Activated CD8-positive, alpha-beta T cell treated with anti-CD3 and anti-CD28 coated beads for 36 hours (primary cell): ENCODE measurements at places on chromosomes 3 and 15. TPM values are rescaled to one million over a fixed set of nuclear protein-coding genes. Genes with fewer than 3 reads are reported as not detected.

GRCh38 chr3:43364494-43364893 lies 78.2 kb downstream of the SNRK start:
- DNase-seq, result no peak

DNA sequence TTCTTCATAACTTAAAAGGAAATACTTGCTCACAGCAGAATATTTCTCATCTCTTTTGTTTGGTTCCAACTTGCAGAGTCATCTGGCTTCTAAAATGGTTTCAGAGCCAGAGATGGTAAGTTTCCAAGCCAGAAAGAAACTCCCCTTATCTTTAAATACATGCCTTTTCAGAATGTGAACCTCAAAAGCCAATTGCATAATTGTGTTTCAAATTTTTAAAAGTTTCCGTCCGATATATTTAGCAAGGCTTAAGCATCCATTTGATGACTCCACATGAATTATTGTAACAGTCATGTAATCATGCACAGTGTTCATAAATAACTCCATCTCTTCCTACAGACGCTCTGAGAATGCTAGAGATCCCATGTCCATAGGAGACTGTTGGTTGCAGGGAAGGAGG lies 40.6 kb upstream of the C3orf80 start:
- no peak for DNase-seq

- no peak for DNase-seq
Measured at GRCh38 chr3:182257361-182257760, 535.9 kb upstream of the ATP11B start.

DNA sequence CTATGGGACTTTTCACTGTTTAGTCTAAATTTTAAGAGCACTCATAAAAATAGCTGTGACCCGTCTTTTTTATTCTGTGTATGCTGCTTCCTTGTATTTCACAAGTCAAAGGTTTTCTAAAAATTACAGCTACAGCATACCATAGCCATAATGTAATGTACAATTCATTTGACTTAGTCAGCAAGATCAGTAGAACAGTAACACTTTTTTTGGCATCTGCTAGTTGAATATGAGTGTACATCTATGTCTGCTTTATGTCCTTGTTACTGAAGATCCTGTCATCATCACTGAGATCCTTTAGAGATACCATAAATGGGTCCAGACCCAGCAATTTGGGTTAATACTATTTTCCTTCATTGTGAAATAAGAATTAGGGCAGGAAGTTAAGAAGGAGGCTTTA lies 42.2 kb downstream of the CMSS1 start:
- DNase-seq, result no peak

GRCh38 chr3:12924437-12924836 lies 83.1 kb upstream of the RPL32 start:
- no peak for DNase-seq

DNA sequence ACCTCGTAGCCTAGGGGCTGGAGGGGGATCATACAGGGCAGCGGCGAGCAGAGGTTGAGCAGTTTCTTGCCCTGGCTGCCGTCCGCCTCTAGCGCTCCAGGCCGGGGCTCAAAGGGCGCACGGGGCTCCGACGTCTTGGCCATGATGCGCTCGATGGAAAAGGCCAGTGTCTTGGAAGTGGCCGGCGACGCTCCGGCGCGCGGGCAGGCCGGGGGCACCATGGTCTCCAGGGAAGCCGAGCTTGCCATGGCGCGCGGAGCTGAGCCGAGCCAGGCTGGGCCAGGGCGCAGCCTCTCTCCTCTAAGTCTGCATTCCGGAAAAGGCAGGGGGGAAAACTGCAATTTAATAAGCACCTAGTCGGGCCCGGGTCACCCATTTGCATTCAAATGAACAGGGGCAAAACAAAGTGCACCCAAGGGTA lies 719 bp downstream of the FEZF2 start:
- no peak for DNase-seq

GRCh38 chr15:29939404-29939803 lies 117.1 kb upstream of the TJP1 start:
- DNase-seq, result no peak

- no peak for DNase-seq
Measured at GRCh38 chr3:39170461-39170860, 17.1 kb upstream of the CSRNP1 start.

DNA sequence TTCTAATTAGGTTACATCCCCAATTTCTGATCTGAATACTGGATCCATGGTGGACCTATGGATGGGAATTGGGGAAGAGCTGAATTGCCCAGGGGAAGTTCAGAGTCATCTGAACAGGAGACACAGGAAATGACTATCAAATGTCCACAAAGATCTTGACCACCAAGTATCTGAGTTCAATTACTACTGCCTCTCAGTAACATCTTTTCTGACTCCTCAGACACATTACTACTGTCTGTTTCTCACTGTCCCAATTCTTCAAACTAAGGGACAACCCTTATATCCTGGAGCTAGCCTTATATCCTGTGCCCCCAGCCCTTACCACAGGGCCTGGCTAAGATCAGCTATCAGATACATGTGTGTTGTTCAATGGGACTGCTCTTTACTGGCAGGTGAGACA lies 10.1 kb upstream of the IREB2 start:
- no peak for DNase-seq

DNA sequence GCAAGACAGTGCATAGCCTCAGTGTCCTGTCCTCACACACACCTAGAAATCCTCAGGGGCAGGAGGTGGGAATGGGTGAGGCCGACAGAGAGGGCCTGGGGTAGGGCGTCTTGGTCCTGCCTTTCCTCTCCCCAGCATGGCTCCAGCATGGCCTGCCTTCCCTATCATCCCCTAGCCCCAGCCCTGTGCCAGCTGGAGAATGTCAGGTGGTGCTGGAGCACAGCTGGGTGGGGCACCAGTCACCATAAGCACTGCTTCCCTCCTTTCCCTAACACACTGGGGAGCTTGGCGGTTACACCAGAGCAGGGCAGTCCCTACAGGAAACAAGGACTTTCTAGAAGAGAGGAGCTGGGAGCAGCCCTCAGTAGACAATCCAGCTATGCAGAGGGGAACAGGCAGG lies 236.8 kb downstream of the KLF13 start:
- DNase-seq, result no peak

Gene CFAP92
- total RNA-seq, result 0.38 TPM

DNA sequence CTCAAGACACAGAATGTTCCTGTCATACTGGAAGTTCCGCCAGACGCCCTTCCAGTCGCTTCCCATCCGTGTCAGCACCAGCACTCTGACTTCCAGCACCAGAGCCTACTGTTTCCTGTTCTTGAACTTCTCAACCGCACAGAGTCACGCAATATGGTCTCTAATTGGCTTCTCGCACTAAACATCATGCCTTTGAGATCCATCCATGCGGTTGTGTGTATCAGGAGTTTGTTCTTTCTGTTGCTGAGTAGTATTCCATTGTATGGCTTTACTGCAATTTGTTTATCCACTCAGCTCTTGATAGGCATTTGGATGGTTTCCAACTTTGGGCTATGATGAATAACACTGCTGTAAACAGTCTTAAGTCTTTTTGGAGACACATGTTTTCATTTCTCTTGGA lies 112.1 kb downstream of the LRRK1 start:
- no peak for DNase-seq

Gene DPPA4
- total RNA-seq, result 0.65 TPM

DNA sequence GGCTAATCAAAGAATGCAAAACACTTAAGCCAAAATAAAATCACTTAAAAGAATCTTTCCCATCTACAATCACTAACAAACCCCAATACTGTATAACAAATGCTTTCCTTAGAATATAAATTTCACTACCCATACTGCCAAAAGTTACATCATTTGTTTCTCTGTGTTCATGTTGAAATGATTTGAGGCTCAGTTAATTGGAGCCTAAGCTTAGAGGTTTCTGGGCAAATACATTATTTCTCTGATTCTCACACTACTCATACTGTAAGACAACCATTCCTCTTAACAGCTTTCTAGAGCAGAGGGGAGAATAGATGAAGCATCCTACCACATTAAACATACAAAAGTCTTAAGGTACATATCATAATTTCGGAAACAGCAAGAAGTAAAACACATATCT lies 2.1 kb downstream of the RIOX2 start:
- no peak for DNase-seq

DNA sequence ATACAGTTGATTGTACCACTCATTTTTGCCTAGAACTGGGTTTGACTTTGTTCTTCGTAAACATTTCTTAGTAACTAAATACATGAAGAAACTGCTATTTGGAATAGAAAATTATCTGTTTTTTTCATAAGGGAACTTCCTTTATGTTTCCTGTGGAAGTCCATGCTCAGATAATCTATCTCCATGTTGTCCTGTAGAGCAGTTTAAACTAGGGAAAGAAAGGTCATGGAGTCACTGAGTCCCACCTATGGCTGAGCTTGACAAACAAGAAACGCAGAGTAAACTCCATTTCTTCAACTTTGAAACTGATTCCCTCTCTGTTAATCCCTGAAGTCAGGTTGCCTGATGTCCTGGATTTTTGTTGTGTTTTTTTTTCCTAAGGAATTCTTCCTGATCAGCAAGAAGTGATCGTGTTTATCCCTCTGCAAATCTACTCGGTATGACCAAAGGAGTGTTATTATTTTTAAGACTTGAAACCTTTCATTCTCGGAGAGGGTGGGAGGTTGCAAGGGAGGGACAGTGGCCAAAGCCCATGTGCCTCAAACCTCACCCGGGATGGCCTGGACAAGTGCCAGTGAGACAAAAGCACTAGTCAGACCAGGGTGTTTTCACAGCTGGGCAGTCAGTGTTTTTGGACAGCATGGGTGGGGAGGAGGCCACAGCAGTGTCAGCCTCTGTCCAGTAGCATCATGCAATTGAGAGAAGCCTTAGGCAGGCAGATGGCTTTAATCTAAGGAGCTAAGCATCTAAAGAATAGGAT lies 129.8 kb upstream of the PHLDB2 start:
- DNase-seq, result no peak

GRCh38 chr3:52302426-52303145 lies 13.5 kb upstream of the DNAH1 start:
- DNase-seq, result no peak

Gene SAXO2
- total RNA-seq, result 2.8 TPM

GRCh38 chr15:66149871-66150270 lies 103.7 kb downstream of the MEGF11 start:
- no peak for DNase-seq

- DNase-seq, result no peak
Measured at GRCh38 chr3:186121968-186122367, 13.1 kb upstream of the ETV5 start.

Gene LMAN1L
- not detected for total RNA-seq

GRCh38 chr3:88930611-88931010 lies 176.8 kb upstream of the EPHA3 start:
- DNase-seq, result no peak

DNA sequence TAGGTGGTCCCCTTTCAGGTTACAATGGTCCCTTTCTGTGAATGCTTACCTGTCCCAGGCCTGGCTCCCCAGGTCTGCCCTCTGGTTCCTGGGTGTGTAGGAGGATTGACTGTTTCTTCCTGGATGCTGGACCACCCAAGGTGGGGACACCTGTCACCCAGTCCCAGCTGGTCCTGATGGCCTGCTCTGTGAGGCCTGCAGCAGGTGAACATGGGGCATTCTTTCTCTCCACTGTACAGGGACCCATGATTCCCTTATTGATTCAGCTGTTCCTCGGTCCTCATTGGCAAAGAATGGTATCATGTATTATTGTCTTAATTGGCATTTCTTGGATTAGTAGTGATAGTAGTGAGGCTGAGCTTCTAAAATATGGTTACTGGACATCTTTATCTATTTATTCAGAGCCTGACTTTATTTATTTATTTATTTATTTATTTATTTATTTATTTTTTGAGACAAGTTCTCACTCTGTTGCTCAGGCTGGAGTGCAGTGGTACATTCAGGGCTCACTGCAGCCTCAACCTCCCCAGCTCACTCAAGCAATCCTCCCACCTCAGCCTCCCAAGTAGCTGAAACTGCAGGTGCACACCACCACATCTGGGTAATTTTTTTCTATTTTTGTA lies 8.8 kb upstream of the DNAJA4 start:
- DNase-seq, result no peak

DNA sequence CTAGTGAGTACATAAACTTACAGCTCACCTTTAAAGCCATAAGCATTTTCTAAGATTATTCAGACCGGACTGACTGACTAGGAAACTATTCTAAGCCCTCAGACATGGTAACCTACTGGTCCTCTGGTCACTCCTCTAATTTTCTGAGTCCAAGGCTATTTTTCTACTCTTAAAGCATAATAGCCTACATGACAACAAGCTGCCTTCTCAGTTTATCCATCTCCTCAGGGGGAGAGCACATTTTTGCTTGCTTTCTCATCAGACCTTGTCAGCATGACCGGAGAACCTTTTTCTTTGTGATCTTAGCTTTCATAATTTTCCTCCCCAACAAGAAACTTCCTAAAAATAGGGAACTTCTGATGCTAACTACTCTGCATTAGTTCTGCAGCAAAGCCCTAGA lies 38.4 kb downstream of the UBP1 start:
- no peak for DNase-seq

Gene HTR3C
- not detected for total RNA-seq

Gene MDFIC2
- not detected for total RNA-seq

GRCh38 chr15:87287156-87287555 lies 969.4 kb downstream of the NTRK3 start:
- DNase-seq, result no peak

GRCh38 chr3:183350164-183350563 lies 78.3 kb downstream of the MCF2L2 start:
- no peak for DNase-seq

Gene EPHB1
- total RNA-seq, result not detected

Gene RYK
- 19.8 TPM for total RNA-seq

DNA sequence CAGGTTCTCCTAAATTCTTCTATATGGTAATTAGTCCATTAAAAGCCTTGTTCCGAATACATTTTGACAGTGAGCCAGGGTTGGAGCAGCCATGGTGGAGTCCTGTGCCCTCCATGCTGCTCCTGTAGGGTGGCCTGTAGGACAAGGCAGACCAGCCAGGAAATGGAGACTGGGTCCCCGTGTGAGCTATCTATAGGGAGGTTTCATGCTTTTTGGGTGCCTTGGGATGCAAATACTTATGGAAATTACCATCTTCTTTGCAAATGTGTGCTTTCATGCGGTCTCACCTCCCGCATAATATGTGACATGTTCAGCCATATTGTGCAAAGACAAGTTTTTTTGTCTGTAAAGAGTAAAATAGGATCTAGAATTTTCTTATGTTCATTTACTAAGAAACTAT lies 58.0 kb upstream of the FURIN start:
- DNase-seq, result no peak

Gene TFDP2
- 27.8 TPM for total RNA-seq

GRCh38 chr3:171168551-171168950 lies 142.0 kb upstream of the SLC2A2 start:
- DNase-seq, result no peak

DNA sequence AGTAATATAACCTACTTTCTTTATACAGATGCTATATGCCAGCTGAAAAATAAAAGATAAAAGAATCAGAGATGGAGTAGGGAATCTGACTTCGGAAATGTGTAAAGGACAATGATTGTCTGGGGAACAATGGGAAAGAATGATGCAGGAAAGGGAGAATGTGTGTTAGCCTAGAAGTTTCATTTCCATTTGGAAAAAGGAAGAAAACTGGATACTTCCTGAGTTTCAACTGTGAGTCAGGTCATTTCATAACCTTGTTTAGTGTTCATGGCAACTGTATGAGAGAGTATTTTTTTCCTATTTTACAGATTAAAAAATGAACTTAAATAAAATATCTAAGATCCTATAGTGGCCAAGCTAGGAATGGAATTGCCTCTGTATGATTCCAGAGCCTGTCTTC lies 261.3 kb upstream of the NECTIN3 start:
- DNase-seq, result no peak

Gene TWF2
- 137 TPM for total RNA-seq

Gene IGDCC3
- total RNA-seq, result not detected

Gene SOX2
- total RNA-seq, result not detected
